Nephron progenitor cell (in vitro differentiated cells): ENCODE measurements at places on chromosomes 4 and X.

- no peak for DNase-seq
These were observed 3.7 kb upstream of the CT47C1 start for GRCh38 chrX:119069128-119069527.

GRCh38 chr4:30912098-30912714 lies 192.0 kb downstream of the PCDH7 start:
- no peak for DNase-seq

- no peak for DNase-seq
These were observed 147.0 kb downstream of the HS3ST1 start for GRCh38 chr4:11281720-11282119.

- DNase-seq: peak; percentile 69
These were observed 5.8 kb downstream of the LAS1L start for GRCh38 chrX:65528705-65529340.

GRCh38 chr4:89324671-89325070 lies 17.1 kb upstream of the GPRIN3 start:
- no peak for DNase-seq

GRCh38 chr4:37977471-37978247 lies 17.5 kb downstream of the PTTG2 start:
- DNase-seq: peak; percentile 49

- DNase-seq: no peak
These were observed 86.1 kb downstream of the HNRNPD start for GRCh38 chr4:82287720-82288119.

- DNase-seq: no peak
These were observed 159.6 kb downstream of the TET2 start for GRCh38 chr4:105306158-105306781.
